ENCODE measurements at places on chromosomes 16 and 17. TPM values are rescaled to one million over a fixed set of nuclear protein-coding genes. Genes with fewer than 3 reads are reported as not detected.
A peak's percentile ranks its signal among the peaks of the same experiment; 100 is the strongest.

MYH13 gene
- total RNA-seq = not detected

CMTM2 gene
- not detected for total RNA-seq

NLRC3 gene
- 5.1 TPM for total RNA-seq

GRAP gene
- total RNA-seq = 152 TPM

KRTAP17-1 gene
- total RNA-seq = not detected

CHD9NB gene
- 0.39 TPM for total RNA-seq

KRT222 gene
- 0.13 TPM for total RNA-seq

LGALS9B gene
- not detected for total RNA-seq

CLEC19A gene
- not detected for total RNA-seq

EPN3 gene
- total RNA-seq = 0.13 TPM

TBX21 gene
- not detected for total RNA-seq

GRCh38 chr16:11857161-11857560 is 5.8 kb upstream of the RSL1D1 start:
- DNase-seq = no peak

- no peak for DNase-seq
Measured at GRCh38 chr16:22787466-22788192, 26.3 kb upstream of the HS3ST2 start.

- DNase-seq = peak; percentile 91
Measured at GRCh38 chr16:86865851-86866662, 287.7 kb downstream of the FOXL1 start.

DNA sequence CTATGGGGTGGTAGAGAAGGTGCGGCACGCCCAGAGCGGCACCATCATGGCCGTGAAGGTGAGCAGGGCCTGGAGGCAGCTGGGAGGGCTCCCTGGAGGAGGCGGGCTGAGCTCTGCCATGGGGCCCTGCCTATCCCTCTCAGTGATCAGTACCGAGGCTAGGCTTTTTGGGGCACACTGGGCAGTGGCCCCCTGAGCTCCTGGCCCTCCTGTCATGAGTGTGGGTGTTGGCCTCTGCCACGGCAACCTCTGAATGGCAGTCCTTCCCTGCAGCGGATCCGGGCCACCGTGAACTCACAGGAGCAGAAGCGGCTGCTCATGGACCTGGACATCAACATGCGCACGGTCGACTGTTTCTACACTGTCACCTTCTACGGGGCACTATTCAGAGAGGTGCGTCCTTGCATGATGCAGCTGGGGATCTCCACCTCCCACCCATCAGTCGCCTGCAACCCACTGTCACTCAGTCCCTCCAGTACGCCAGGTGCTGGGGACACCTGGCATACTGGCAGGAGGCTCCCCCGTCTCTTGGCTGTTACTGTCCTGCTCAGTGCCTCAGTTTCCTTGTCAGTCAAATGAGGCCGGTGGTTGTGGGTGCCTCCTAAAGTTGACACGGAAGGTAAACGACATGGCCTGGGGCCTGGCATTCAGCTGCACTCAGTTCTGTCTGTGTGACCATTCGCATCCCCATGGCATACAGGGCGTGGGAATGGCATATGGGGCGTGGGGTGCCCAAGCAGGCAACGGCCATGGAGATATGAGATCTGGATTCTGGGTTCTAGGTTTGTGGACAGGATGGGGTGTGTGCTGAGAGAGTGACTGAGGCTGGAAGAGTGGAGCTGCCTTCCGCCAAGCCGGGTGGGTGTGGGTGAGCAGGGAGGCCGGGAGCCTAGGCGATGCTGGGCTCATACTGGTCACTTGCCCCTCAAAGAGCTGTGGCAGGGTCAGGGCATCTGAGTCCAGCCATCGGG is 16.4 kb downstream of the MAP2K3 start:
- DNase-seq = no peak

- no peak for DNase-seq
Measured at GRCh38 chr17:19376811-19377210, 1.5 kb upstream of the MAPK7 start.

- no peak for DNase-seq
Measured at GRCh38 chr16:19860166-19861041, 24.2 kb downstream of the GPRC5B start.

- DNase-seq = no peak
Measured at GRCh38 chr17:48002916-48003416, 32.1 kb downstream of the CDK5RAP3 start.

DNA sequence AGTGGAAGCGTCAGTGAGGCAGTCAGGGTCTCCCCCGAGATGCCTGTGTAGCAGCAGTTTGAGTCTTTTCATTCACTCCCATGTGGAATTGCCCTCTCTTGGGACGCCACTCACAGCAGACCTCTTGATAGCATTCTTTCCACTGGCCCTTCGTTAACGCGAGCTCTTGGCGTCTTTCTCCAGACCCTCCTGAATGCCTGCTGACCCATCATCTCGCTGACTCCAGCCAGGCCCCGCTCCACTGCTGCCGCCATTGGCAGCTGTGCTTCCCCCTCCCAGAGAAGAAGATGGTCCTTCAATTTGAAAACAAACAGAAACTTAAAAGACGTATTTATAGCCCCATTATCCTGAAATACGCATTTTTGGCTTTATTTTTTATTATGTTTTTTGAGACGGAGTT is 63.1 kb downstream of the SEC14L1 start:
- no peak for DNase-seq

- peak; percentile 84 for DNase-seq
Measured at GRCh38 chr16:58661199-58661830, 23.3 kb downstream of the SLC38A7 start.

DNA sequence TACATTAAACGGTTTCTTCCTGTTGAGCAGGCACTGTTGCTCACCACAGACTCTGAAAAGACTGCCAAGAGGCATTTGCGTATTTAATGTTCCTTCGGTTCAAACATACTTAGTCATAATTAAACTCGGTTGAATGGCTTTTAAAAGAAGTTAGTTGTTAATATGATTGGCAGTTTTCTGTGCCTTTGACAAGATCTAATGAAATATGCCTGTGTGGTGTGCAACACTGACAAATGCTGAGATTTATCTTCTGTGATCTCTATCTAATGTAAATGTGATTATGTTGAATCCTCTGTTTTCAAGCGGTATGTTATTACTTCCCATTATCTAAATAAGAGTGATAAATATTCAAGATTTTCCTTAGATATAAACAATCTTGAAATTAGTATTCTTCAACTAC is 1046.6 kb downstream of the CDH8 start:
- no peak for DNase-seq

- DNase-seq = peak; percentile 58
Measured at GRCh38 chr17:7238420-7239090, 702 bp downstream of the PHF23 start.

DNA sequence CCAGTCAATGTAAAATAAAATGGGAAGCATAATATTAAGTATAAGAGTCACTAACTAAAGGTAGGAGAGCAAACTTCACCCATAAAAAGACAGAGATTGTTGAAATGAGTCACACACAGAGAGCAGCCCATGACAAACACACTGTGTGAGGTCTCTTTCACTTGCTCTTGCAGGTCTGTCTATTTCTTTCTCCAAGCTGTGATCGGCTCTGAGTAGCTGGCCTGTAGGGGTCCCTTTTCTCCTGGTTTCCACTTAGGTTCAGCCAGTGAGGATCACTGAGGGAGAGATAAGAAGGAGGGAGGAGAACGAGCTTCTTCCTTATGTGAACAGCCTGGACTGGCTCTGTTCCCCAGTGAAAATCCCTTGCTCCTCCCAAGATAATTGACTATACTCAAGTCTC is 133.7 kb upstream of the HS3ST3A1 start:
- no peak for DNase-seq

DNA sequence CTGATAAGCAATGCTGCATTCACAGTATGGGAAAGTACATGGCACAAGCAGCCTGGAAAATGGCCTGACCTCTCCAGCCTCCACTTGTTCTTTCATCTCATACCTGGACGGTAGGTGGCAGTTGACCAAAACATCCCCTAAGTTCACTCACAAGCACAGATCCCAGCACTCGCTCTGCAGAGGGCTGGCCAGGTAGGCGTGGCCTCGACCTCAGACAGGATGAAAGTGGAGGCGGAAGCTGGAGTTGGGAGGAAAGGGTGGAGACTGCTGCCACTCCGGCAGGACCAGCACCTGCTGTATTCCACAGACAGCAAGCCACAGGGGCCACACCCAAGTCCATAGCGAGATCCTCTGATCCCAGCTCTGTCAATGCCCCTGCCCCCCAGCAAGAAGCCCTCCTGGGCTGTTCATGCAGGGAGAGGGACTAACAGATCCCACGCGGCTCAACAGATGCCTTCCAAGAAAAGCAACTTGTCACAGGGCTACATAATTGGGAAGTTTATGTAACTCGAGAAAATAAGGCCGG is 31.3 kb downstream of the ZCCHC14 start:
- peak; percentile 83 for DNase-seq

DNA sequence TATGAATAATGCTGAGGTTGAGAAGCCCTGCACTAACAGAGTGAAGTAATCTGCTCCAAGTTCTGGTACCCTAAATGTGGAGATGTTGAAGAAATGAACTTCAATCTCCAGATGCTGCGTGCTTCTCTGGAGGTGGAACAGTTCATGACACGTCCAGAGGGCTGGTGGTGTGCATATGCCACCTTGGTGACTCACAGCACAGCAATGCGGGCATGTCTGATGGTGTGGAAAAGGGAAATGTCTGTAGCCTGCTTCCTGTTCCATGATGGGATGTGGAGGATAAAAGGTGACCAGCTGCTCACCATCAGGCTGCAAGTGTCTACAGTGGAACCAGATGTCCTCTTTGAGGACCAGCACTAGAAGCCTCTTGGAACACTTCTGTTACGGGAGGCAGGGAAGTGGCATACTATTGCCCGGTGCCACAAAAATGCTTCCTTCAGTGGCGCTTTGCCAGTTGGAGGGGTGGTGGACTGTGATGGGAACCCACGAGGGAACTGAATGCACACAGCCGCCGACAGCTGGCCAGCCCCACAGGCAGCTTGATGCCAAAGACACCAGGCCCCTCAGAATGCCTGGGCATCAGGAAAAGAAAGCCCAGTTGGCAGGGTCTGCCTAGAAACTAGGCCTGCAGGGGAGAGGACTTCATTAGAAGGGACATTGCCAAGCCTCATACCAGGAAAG is 19.9 kb downstream of the SNX11 start:
- peak; percentile 86 for DNase-seq
